ENCODE measurements at places on chromosomes 4 and X.

GRCh38 chr4:3571921-3572320 lies 39.7 kb upstream of the LRPAP1 start:
- H3K4me3 ChIP-seq, result no peak overlapping the region
- H3K27me3 ChIP-seq, result peaks cover 10% of the 10 kb centered on the region
- H3K36me3 ChIP-seq, result no peaks in the 10 kb centered on the region
- no peak overlapping the region for H3K27ac ChIP-seq
- no peak for DNase-seq

- H3K27me3 ChIP-seq, result peaks cover 4% of the 10 kb centered on the region
- no peak for DNase-seq
- no peak overlapping the region for H3K27ac ChIP-seq
- peaks cover 11% of the 10 kb centered on the region for H3K36me3 ChIP-seq
- no peak overlapping the region for H3K4me3 ChIP-seq
Measured at GRCh38 chr4:128303986-128304385, 16.4 kb upstream of the PGRMC2 start.

- no peak overlapping the region for H3K4me3 ChIP-seq
- no peaks in the 10 kb centered on the region for H3K27me3 ChIP-seq
- no peaks in the 10 kb centered on the region for H3K4me1 ChIP-seq
- H3K36me3 ChIP-seq, result no peaks in the 10 kb centered on the region
- no peak for DNase-seq
Measured at GRCh38 chr4:97496298-97496873, 646.9 kb downstream of the STPG2 start.

- no peaks in the 10 kb centered on the region for H3K36me3 ChIP-seq
- no peak overlapping the region for H3K4me3 ChIP-seq
Measured at GRCh38 chrX:39293203-39293602, 491.9 kb downstream of the MID1IP1 start.

DNA sequence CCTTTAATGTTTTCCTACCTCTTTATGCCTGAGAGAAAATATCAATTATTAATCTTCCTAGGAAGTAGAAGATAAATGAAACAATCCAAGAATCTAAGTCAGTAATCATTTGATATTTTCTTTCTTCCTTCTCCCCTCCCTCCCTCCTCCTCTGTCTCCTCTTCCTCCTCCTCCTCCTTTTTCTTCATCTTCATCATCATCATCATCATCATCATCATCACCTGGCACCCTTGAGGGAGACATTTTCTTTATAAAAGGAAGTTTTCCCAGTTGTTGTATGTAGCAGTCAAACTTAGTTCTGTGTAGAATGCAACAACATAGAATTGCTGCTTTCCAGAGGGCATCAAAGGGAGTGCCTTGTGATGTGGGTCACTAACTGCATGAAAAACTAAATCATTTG lies 100.1 kb downstream of the SLC10A6 start:
- H3K4me3 ChIP-seq, result no peak overlapping the region
- H3K27ac ChIP-seq, result no peak overlapping the region
- peaks cover 59% of the 10 kb centered on the region for H3K36me3 ChIP-seq
- H3K27me3 ChIP-seq, result no peaks in the 10 kb centered on the region

DNA sequence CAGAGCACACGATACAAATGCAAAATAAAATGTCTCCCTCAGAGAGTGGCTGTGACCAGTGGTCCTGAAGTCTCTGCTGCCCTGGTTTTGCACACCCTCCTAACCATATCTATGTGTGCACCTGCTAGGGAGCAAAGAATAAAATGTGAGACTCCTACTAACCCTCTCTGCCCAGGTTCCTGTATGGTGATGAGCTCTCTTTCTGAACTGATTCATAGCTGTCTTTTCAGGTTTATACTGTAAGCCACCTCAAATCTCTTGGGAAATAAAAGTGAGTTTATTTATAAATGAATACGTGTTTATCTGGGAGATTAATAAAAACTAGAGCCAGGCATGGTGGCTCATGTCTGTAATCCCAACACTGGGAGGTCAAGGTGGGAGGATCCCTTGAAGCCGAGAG lies 126.0 kb upstream of the RBPJ start:
- H3K36me3 ChIP-seq, result no peaks in the 10 kb centered on the region
- H3K4me1 ChIP-seq, result peaks cover 17% of the 10 kb centered on the region
- H3K27me3 ChIP-seq, result peaks cover 9% of the 10 kb centered on the region
- no peak overlapping the region for H3K4me3 ChIP-seq
- no peak for DNase-seq
- no peak overlapping the region for H3K27ac ChIP-seq

DNA sequence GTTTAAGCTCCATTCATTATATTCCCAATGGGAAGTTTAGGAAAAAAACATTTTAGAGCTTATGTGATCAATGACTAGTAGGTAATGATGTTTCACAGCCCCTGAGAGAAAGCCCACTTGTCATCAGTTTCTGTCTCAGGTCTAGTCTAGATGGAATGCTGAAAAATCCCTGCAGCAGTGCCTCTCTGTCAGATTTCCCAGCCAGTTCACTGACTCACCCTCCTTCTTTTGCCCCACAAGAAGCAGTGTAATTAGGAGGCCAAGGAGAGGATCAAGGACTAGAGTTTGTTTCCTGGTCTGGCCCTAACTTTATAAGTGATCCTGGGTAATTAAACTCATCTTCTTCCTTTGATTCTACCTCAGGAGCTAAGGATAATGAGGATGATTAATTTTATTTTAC lies 118.7 kb upstream of the ANXA3 start:
- DNase-seq, result no peak
- no peaks in the 10 kb centered on the region for H3K27me3 ChIP-seq
- peak overlapping the region; percentile 80 for H3K27ac ChIP-seq
- peaks cover 19% of the 10 kb centered on the region for H3K36me3 ChIP-seq
- H3K4me1 ChIP-seq, result peaks cover 11% of the 10 kb centered on the region

- H3K27ac ChIP-seq, result no peak overlapping the region
- H3K4me1 ChIP-seq, result no peaks in the 10 kb centered on the region
- no peak for DNase-seq
Measured at GRCh38 chrX:154598656-154599055, 13.7 kb downstream of the CTAG1A start.

DNA sequence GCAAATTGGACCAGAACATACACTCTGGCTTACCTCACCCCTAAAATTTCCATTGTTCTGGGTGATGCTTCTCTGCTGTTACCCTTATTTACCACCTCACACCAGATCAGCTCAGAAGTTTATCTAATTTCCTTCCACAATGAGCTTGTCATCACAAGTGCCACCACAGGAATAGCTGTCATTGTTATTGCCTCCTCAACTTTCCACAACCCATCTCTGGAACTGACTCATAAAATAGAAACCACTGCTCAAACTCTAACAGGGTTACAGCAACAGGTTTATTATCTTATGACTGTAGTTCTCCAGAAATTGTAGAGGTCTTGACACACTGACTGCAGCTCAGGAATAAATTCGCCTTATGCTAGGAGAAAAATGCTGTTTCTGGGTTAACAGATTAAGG lies 52.7 kb downstream of the ZNF718 start:
- H3K4me1 ChIP-seq, result no peaks in the 10 kb centered on the region
- H3K27me3 ChIP-seq, result no peaks in the 10 kb centered on the region
- no peak overlapping the region for H3K4me3 ChIP-seq
- peaks cover 82% of the 10 kb centered on the region for H3K36me3 ChIP-seq

DNA sequence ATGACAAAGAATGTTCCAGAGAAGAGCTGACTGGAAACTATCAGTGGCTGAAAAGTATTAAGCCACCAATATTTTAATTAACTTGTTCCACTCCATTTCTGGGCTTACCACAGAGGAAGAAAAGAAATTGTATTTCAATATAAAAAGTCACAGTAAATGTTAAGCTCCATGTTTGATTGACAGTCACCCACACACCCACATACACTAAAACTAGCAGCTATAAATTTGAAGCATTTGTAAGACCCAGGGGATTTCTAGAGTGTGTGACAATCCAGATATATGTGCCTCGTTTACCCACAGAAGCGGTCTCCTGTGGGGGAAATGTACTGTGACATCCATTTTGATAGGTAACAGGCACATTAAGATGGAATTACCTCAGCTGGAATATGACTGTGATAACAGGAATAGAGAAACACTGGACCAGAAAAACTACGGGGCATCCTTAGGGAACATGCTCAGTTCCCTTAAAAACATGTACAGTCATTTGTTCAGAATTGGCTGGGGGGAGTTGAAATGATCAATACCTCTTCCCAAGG lies 39.0 kb upstream of the RASGEF1B start:
- peaks cover 3% of the 10 kb centered on the region for H3K27me3 ChIP-seq
- H3K4me3 ChIP-seq, result no peak overlapping the region
- DNase-seq, result no peak
- no peak overlapping the region for H3K27ac ChIP-seq
- H3K36me3 ChIP-seq, result no peaks in the 10 kb centered on the region

GRCh38 chrX:40734971-40735324 lies 394 bp downstream of the MED14 start:
- no peaks in the 10 kb centered on the region for H3K27me3 ChIP-seq
- H3K4me3 ChIP-seq, result peak overlapping the region; percentile 89
- no peaks in the 10 kb centered on the region for H3K36me3 ChIP-seq
- H3K4me1 ChIP-seq, result peaks cover 44% of the 10 kb centered on the region
- H3K27ac ChIP-seq, result peak overlapping the region; percentile 74
- no peak for DNase-seq

DNA sequence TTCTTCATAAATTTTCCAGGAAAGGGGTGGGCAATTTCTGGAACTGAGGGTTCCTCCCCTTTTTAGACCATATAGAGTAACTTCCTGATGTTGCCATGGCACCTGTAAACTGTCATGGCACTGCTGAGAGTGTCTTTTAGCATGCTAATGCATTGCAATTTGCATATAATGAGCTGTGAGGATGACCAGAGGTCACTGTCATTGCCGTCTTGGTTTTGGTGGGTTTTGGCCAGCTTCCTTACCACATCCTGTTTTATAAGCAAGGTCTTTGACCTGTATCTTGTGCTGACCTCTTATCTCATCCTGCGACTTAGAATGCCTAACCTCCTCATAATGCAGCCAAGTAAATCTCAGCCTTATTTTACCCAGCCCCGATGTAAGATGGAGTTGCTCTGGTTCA lies 577.8 kb downstream of the NLGN4X start:
- no peak for DNase-seq
- H3K4me3 ChIP-seq, result no peak overlapping the region
- H3K27ac ChIP-seq, result no peak overlapping the region
- H3K36me3 ChIP-seq, result no peaks in the 10 kb centered on the region
- H3K4me1 ChIP-seq, result no peaks in the 10 kb centered on the region
- peaks cover 19% of the 10 kb centered on the region for H3K27me3 ChIP-seq

GRCh38 chrX:7746856-7747255 lies 96.1 kb upstream of the VCX start:
- H3K4me3 ChIP-seq, result no peak overlapping the region
- H3K4me1 ChIP-seq, result no peaks in the 10 kb centered on the region
- no peak overlapping the region for H3K27ac ChIP-seq
- no peaks in the 10 kb centered on the region for H3K36me3 ChIP-seq
- H3K27me3 ChIP-seq, result peaks cover 10% of the 10 kb centered on the region

- no peak overlapping the region for H3K27ac ChIP-seq
- DNase-seq, result no peak
- H3K27me3 ChIP-seq, result no peaks in the 10 kb centered on the region
- no peak overlapping the region for H3K4me3 ChIP-seq
- H3K36me3 ChIP-seq, result peaks cover 7% of the 10 kb centered on the region
Measured at GRCh38 chr4:73037057-73037456, 32.5 kb downstream of the COX18 start.

DNA sequence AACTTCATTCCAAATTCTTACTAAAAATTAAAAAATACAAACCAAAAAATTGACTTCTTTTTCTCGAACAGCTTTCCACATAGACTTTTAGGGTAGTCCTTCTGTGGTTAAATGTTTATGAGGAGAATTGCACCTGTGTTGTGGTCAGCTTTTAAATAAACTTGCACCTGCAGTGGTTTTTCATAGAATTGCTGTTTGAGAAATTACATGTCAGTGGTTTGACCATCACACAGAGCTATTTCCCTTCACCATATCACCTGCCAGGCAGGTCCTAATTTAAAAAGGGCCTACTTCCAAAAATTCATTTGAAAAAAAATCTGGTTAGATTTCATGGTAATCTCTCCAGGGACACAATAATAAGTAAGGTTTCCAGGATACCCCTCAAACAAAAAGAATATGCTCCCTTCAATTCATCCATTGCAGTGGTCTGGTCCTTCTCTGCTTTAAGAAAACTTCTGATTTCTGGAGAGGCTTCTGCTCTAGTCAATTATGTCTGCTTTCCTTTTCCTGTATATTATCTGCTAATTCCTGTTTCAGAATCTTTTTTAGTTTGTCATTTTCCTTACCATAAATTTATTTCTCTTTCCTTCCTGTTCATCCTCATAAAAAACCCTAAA lies 9.8 kb upstream of the UTP3 start:
- peaks cover 12% of the 10 kb centered on the region for H3K27me3 ChIP-seq
- no peak overlapping the region for H3K27ac ChIP-seq
- no peaks in the 10 kb centered on the region for H3K36me3 ChIP-seq
- no peak for DNase-seq

- H3K36me3 ChIP-seq, result no peaks in the 10 kb centered on the region
- H3K4me3 ChIP-seq, result no peak overlapping the region
Measured at GRCh38 chr4:99749445-99750391, 66.9 kb upstream of the DAPP1 start.

DNA sequence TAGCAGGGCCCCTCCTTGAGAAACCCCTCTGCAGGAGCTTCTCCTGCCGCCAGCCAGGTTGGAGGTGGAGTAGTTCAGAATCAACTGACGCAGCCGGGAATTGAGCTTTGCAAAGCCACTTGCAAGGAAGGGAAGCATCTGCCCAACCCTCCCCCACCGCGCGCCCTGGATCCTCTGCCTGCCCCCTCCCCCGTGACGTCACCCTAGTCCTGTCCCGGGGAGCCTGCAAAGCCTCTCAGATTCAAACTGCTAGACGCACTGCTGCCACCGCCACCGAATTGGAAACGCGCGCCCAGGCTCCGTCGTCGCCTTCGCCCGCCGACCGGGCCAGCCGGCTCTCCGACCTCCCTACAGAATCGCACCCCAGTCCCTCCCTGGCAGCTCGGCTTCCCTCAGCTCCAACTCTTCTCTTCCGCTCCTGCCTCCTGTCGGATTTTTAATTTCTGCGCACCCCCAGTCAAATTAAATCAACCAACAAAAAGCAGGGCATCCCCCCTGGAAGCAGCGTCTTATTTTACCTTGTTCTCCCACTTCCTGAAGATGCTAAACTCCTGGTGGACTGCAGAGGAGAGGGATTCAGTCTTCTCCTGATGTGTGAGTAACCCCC lies 3.8 kb downstream of the SLITRK2 start:
- DNase-seq, result peak; percentile 72
- H3K36me3 ChIP-seq, result no peaks in the 10 kb centered on the region
- H3K4me3 ChIP-seq, result peak overlapping the region; percentile 82
- H3K27ac ChIP-seq, result no peak overlapping the region
- H3K4me1 ChIP-seq, result peaks cover 37% of the 10 kb centered on the region
